ENCODE measurements at places on chromosomes 3 and 15. TPM values are rescaled to one million over a fixed set of nuclear protein-coding genes. Genes with fewer than 3 reads are reported as not detected.
A peak's percentile ranks its signal among the peaks of the same experiment; 100 is the strongest.

- H3K27ac ChIP-seq: peak overlapping the region; percentile 10
- H3K36me3 ChIP-seq: no peaks in the 10 kb centered on the region
- H3K27me3 ChIP-seq: no peaks in the 10 kb centered on the region
- peak overlapping the region; percentile 45 for H3K4me3 ChIP-seq
Observed at GRCh38 chr3:177679568-177680471, 482.5 kb upstream of the TBL1XR1 start.

DNA sequence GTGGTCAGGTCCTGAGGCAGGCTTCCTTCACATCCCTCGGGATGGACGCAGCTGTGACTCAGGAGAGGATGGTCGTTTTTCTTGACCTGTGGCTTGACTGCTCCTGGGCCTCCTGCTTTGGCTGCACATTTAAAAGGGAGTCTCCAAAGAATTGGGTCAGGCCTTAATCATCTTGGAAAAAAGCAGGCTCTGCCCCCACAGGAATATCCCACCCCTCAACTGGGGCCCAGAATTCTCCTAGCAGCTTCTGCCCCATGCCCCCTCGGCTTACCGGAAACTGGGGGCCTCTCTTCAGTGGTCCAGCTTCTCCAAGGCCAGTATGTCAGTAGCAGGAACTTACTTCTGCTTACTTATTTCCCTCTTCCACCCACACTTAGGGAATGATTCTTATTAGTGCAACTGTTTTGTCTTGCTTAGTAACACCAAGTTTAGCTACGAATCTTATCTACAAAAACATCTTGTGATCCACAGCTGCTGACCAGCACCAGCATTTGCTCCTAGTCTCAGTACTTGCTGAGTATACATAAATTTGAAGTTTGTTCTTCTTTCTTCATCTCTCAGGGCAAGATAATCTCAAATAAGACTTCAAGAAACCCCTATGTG is 35.7 kb downstream of the ATG7 start:
- H3K4me1 ChIP-seq: peaks cover 34% of the 10 kb centered on the region
- H3K4me3 ChIP-seq: no peak overlapping the region
- H3K27me3 ChIP-seq: no peaks in the 10 kb centered on the region
- no peak for DNase-seq
- H3K36me3 ChIP-seq: peaks cover 50% of the 10 kb centered on the region

- no peak overlapping the region for H3K4me3 ChIP-seq
- H3K27me3 ChIP-seq: no peaks in the 10 kb centered on the region
- H3K4me1 ChIP-seq: peaks cover 79% of the 10 kb centered on the region
- no peak for DNase-seq
- peaks cover 3% of the 10 kb centered on the region for H3K36me3 ChIP-seq
- peak overlapping the region; percentile 4 for H3K27ac ChIP-seq
Observed at GRCh38 chr15:63225381-63225780, 36.0 kb downstream of the RAB8B start.

Gene RTP4
- total RNA-seq: 3.4 TPM

Gene EFHB
- total RNA-seq: 1.8 TPM

DNA sequence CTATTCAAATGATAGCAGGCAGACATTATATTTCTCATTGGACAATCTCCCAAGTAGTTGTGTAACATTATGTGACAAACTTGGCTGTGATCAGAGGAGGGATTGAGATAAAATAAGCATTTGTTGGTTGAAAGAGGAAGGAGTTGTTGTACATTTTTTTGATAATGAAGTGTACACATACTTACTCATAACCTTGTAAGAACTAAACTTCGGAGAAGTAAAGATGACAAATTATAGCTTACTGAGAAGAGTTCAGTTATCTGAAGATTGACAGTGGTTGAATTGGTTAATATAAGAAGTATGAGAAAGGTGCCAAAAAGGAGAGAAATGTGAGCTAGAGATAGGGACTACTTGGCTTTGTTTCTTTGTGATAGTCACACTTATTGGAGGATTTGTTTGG is 32.6 kb downstream of the STT3B start:
- peaks cover 89% of the 10 kb centered on the region for H3K4me1 ChIP-seq
- no peaks in the 10 kb centered on the region for H3K27me3 ChIP-seq
- no peak for DNase-seq
- H3K27ac ChIP-seq: peak overlapping the region; percentile 6
- peak overlapping the region; percentile 6 for H3K4me3 ChIP-seq
- H3K36me3 ChIP-seq: no peaks in the 10 kb centered on the region

DNA sequence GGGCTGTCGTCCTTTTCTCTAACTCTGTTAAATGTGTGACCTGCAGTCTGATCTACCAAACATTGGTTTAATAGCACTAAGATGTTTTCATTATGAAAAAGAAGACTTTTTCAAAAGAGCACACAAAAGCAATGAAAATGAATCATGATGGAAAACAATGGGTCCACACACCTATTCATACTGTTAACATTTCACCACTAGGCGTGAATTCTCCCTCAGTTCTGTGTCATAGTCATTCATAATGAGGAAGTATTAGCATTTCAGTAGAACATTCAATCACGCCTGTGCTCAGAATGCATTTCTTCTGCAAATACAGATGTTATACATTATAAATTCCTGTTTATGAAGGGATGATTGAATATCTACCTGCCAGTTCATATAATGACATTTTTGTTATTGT is 35.9 kb downstream of the EIF4E3 start:
- DNase-seq: no peak
- H3K27ac ChIP-seq: no peak overlapping the region
- peak overlapping the region; percentile 10 for H3K4me3 ChIP-seq
- H3K36me3 ChIP-seq: peaks cover 17% of the 10 kb centered on the region
- no peaks in the 10 kb centered on the region for H3K27me3 ChIP-seq

DNA sequence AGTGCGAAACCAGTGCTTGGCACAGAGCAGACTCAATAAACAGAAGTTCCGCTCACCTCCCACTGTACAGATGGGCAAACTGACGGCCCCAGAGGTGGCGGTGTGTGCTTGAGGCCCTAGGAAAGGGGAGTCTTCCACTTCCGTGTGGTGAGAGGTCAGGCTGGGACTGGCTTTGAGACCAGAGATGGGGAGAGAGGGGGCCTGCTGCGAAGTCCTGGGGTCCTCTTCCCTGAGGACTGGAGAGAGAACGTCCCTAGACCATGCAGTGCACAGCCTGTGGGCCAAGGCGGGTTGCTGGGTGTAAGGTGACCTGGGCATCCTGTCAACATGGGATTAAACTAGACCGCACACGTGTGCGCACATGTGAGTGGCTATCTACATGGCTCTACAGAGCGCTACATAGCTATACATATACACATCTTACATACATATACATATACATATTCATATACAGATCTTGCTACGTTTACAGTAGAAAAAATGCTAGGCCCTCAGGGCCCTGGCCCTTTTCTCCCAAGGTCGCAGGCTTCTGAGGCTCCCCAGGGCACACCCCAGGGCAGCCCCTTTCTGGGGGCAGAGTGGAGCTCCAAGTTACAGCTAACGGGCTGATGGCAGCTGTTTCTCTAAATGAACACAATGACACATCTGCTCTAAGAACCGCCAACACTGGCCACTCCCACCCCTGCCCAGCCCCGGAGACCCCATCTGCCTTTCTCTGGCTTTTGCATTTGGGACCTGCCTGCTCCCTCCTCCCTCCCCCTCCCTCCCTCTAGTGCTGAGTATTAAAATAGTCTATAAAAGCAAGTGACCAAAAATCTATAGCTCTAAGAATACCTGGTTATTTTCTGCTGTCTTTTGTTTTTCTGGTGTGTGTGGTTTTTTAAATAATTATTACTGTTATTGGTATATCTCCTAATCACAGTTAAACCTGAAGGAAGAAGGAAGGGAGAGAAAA is 47.0 kb downstream of the HCN4 start:
- no peak overlapping the region for H3K27ac ChIP-seq
- H3K4me3 ChIP-seq: no peak overlapping the region
- H3K4me1 ChIP-seq: peaks cover 5% of the 10 kb centered on the region
- DNase-seq: no peak
- no peaks in the 10 kb centered on the region for H3K36me3 ChIP-seq

DNA sequence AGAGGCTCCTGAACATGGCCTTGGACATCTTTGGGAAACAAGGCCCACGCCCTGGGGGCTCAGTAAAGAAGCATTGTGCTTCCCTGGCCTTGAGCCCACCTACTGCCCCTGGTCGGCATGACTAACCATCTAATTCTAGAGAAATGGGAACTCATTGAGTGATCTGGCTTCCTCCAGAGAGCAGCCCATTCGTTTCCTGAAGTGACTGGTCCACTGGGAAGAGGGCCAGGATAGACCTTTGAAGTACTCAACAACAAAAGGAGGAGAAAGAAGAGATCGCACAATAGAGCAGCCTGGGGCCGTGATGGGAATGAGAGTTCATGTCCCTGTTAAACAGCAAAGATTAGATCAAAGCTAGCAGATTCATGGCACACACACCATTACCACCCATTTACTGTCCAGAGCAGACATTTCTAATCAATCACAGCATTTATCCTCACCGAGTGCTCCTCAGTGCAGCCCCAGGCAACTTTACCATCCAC is 514.4 kb upstream of the PROK2 start:
- H3K4me3 ChIP-seq: no peak overlapping the region
- no peak for DNase-seq
- H3K36me3 ChIP-seq: no peaks in the 10 kb centered on the region
- no peaks in the 10 kb centered on the region for H3K27me3 ChIP-seq
- H3K27ac ChIP-seq: no peak overlapping the region

Gene EPHA6
- total RNA-seq: not detected

DNA sequence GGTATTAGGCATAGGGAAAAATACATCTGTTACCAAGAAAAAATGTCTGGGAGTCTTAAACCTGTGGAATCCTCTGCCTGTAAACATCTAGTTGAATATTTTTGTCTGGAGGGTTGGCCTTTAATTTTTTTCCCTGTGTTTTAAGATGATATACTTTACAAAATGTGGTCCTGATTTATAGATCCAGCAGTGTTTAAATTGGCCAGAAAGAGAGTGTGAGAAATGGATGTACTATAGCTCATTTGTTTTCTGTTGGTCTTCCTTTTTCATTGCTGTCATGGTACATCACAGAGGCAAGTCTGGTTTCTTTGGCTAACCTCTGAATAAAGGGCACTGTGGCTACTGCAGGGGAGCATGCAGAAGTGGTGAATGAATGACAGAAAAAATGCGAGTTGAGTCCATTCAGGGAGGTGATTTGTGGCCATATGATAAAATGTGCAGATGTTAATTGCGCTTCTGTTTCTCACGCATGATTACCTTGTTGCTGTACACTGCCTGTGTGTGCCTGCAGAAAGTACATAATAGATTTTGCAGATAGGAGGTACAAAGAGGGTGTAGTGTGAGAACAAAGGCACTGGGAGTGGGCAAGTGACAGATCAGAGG is 150.0 kb downstream of the NFKBIZ start:
- no peak overlapping the region for H3K27ac ChIP-seq
- H3K4me1 ChIP-seq: peaks cover 37% of the 10 kb centered on the region
- H3K36me3 ChIP-seq: peaks cover 1% of the 10 kb centered on the region
- no peaks in the 10 kb centered on the region for H3K27me3 ChIP-seq
- no peak for DNase-seq
- H3K4me3 ChIP-seq: no peak overlapping the region

DNA sequence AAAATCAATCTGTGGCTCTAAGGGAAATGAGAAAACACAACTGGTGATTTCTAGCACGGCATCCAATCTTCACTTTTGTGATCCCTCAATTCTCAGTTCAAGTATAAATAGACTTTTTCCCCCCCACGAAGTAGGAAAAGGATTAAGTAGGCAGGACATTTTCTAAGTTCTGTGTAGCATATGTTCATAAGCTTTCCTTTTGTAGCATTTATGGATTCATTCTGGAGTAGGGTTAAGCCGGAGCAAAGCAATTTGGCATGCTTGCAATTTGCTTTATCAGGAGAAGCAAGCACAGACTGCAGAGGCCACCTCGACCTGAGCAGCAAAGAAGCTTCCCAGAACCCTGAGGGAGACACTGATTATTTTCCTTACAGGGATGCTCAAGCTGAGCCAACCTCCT is 66.3 kb downstream of the FHIT start:
- no peak for DNase-seq
- peaks cover 2% of the 10 kb centered on the region for H3K36me3 ChIP-seq
- no peak overlapping the region for H3K4me3 ChIP-seq
- peaks cover 17% of the 10 kb centered on the region for H3K4me1 ChIP-seq
- H3K27ac ChIP-seq: no peak overlapping the region

Gene TPRG1
- total RNA-seq: 24.4 TPM

DNA sequence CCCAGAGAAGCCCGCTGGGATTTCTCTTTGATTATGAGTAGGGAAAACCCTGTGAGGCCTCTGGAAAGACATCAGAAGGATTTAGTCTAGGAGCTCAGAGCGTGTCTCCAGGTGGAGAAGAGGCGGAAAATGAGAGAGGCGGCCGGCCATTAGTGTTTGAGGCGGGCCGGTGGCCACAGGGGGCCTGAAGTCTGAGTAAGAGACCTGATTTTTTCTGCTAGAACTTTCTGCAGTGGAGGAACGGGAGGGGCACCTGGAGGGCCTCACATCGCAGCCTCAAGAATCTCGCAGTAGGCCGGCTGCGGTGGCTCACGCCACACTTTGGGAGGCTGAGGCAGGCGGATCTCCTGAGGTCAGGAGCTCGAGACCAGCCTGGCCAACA is 28.5 kb downstream of the KLHDC8B start:
- H3K4me3 ChIP-seq: no peak overlapping the region
- DNase-seq: no peak
- peaks cover 6% of the 10 kb centered on the region for H3K27me3 ChIP-seq

DNA sequence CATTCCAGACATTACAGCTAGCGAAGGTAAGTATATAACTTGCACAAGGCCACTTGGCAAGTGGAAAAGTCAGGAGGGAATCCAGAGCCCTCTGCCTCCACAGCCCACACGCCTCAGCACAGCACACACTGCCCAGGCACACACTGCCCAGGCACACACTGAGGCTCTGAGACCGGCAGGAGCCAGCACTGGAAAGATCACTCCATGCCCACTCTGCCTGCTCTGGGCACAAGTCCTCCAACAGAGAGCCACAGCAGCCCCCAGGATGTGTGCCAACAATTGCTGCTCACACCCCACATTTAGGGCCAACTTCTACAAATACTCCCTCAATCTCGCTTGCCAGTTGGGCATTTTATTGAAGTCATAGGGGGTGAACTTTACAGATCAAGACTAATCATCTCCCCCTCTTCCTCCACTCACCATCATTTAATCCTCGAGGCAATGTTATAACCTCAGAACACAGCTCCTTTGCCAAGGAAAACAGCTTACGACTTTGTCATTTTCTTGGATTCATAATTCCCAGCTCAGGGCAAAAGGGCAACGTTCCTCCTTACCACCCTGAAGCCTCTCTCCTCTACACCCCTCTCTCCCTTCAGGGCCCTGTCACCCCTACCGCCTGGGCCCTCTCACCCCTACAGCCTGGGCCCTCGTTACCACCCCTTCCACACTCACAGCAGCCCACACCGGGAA is 53.0 kb upstream of the TPM1 start:
- H3K27me3 ChIP-seq: peaks cover 36% of the 10 kb centered on the region
- H3K4me1 ChIP-seq: no peaks in the 10 kb centered on the region
- DNase-seq: no peak
- H3K27ac ChIP-seq: no peak overlapping the region

GRCh38 chr15:60255390-60255789 is 142.4 kb downstream of the ANXA2 start:
- H3K36me3 ChIP-seq: no peaks in the 10 kb centered on the region
- DNase-seq: peak; percentile 67
- H3K4me1 ChIP-seq: peaks cover 8% of the 10 kb centered on the region
- H3K27ac ChIP-seq: peak overlapping the region; percentile 25
- no peak overlapping the region for H3K4me3 ChIP-seq
